Stimulated activated CD4-positive, alpha-beta T cell treated with anti-CD3 and anti-CD28 coated beads, Interleukin-1b, Interleukin-23, amount 100 ng/mL, for 1 hour (primary cell): ENCODE measurements at places on chromosomes 2 and 18.

DNA sequence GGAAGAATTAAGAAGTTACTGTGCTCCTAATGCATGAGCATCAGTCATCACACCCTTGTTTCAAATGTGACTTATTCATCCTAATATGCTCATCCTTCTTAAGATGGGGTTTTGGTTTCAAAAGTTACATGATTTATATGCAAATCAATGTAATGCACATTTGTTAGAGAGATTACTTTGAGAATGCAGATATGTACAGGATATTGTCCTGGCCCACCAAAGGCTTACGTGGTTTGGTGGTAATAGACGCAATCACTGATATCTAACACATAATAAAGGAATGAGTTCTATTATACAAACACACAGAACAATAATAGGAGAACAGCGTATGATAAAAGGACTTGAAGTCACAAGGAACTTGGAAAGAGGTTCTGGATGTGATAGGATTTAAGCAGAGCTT, 11.1 kb upstream of the COL5A2 start:
- no peak for DNase-seq

DNA sequence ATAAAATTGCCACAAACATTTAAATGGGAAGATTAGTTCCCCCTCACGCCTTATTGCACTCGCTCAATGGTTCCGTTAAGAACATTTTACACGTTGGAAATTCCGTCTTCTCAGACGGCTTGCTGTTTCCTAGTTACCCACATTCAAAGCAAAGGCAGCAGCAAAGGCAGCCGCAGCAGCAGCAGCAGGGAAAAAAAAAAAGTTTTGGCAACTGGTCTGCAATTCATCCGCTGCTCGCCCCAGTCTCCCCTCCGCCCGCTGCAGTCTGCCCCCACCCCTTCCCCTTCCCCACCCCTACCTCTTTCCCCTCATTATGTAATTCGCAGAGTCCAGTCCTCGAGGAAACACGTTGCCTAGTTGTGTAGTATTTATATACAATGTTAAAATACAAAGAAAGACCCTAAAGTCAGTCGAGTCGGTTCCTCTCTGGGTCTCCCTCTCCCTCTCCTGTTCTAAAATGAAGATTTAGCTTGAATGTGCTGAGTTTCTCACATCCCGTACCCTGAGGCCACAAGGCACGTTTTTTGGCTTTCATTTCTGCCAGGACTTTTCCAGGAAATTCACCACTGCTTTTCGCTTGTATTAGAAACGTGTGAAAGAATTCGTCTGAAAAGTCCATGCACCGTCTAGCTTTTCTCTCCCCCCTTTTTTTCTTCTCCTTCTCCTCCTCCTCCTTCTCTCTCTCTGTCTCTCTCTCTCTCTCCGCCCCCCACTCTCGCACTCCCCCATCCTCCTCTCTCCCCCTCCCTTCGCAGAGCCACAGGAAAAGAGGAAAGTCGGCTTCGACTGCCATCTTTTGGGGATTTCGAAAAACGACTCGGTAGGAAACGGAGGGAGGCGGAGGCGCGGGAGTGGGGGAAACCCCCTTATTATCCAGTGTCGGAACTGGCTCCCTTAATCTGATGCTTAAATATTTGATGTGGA, 140.0 kb downstream of the MEIS1 start:
- DNase-seq, result no peak

DNA sequence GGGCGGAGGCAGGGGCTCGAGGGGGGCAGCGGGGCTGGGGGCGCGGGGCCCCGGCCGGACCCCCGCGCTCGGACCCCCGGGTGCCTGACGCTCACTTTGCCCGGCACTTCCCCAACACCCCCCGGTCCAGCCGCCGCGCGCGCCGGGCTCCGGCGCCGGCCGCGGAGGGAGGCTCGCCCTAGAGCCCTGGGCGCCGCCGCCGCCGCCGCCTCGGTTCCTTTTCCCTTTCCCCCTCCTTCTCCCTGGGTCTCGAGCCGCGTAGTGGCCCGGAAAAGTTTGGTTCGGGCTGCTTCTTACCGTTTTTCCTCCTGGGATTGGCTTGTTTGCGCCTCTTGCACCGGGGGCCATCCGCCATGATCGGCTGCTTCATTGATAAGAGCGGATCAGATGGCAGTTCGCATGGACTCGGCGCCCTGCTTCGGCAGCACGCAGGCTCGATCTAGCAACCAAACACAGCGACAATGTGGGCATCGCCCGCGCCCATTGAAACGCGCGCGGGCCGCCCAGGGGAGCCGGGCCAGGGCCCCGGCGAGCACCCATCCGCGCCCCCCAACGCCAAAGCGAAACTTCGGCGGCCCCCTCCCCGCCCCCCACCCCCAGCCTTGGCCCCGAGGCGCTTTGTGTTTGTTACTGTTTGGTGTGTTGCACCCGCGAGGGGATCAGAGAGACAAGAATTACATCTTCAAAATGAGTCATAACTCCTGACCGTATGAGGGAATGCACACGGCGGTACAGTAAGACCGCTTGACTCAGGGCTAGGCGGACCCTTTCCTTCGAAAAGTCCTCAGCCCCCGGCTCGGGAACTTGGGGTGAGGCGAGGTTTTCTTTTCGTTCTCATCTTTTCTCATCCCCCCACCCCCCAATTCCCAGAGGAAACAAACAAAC, 2.7 kb downstream of the ZEB2 start:
- no peak for DNase-seq

DNA sequence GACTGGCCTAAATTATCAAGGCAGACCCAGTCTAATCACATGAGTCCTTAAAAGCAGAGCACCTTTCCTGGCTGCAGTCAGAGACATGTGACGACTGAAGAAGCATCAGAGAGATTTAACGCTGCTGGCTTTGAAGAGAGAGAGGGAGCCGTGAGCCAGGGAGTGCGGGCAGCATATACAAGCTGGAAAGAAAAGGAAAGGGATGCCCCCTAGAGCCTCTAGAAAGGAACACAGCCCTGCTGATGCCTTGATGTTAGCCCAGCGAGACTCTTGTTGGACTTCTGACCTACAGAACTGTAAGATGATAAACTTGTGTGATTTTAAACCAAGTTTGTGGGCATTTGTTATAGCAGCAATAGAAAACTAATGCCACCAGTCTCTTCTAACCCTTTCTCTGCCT, 58.1 kb downstream of the HEATR5B start:
- DNase-seq, result no peak

- no peak for DNase-seq
Measured at GRCh38 chr2:149235816-149236375, 94.5 kb upstream of the LYPD6 start.

GRCh38 chr18:7224198-7224597, 6.7 kb upstream of the LRRC30 start:
- no peak for DNase-seq
